ENCODE measurements at places on chromosomes 2 and 18.

DNA sequence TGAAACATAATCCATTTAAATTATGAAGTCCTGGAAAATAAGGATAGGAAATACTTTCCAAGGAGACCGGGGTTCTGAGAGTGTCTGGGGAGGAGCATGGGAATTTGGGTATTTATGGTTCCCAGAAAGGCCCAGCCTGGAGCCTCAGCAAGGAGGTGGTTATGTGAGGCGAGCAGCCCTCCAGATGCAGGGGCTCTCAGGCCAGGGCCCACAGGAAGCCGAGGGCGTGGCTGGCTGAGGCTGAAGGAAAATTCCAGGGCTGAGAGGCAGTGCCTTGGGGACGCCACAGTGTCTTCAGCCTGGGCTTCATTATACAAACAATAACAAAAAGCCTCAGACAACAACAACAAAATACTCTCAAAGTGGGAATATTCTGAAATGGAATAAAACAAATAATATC lies 86.9 kb upstream of the SERPINE2 start:
- no peak for DNase-seq

DNA sequence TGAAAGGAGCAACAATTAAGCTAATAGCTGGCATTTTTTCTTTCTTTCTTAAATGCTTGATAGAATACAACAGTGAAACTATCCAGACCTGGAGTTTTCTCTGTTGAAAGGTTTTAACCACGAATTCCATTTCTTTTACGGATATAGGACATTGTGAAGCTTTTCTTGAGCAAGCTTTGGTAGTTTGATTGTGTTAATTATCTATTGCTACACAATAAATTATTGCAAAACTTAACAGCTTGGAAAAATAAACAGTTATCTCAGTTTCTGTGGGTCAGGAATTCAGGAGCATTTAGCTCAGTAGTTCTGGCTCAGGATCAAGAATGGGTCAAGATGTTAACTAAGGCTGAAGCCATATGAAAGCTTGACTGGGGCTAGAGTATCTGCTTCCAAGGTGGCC lies 11.7 kb downstream of the PHOSPHO2 start:
- DNase-seq: no peak

DNA sequence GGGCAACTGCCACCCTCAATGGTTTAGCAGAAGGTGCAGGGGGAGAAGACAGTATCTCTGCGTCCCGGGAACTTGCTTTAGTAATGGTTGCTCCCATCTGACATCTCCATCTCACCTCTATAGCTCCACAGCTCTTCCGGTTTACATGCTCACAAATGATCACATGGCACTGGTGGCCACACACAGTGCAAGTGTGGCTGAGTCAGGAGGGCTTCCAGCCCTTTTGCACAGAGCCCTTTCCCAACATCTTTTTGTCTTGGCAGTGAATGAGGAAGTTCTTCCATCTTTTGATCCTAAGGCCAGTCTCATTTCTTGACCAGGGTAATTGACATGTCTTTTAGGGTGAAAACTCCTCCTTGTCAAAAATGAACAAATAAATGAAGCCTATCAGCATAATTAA lies 347.7 kb downstream of the LPIN1 start:
- no peak for DNase-seq

DNA sequence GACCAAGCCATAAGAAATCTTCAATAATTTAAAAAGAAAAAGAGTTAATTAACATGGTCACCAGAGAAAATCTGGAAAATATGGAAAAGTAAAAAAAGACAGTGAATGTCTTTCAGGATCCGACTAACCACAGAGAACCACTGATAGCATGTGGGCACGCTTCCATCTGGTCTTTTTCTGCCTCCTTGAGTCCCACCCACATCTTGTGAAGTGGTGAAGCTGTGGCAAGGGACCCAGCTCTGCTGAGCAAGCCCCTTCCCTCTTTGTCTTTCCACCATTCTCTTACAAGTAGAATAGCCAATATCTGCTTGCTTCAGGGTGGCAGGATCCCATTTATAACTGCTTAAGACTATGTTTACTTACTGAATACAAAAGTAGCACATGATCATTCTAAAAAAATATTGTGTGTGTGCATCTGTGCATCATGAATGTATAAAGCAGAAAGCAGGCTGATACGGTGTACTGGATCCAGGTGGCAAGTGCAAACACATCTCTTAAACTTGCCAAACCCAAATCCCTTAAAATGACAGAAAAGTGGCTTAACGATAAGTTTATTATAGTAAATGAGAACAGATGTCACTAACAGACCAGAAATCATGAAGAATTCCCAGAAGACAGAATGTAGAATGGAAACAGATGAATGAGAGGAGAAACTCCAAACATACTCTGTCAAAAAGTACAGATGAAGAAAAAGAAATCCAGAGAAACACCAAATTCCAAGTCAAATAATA lies 52.3 kb downstream of the FOXI3 start:
- no peak for DNase-seq

DNA sequence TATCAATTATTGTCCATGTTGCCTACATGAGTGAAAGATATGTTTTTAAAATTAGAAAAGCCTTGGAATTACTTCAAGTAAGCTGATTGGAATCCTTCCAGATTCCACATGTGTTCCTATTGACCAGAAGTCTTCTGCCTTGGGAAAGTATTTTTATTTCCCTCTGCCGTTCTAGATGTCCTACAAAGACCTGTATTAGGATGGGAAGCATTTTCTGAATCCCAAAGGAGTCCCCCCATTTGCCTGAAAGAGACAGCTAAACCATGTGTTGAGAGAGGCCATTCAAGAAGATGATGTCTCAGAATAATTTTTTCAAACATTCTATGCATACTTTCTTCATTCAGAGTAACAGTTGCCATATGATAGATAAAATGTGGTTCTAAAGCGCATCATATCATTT lies 19.0 kb upstream of the MYO1B start:
- DNase-seq: no peak

DNA sequence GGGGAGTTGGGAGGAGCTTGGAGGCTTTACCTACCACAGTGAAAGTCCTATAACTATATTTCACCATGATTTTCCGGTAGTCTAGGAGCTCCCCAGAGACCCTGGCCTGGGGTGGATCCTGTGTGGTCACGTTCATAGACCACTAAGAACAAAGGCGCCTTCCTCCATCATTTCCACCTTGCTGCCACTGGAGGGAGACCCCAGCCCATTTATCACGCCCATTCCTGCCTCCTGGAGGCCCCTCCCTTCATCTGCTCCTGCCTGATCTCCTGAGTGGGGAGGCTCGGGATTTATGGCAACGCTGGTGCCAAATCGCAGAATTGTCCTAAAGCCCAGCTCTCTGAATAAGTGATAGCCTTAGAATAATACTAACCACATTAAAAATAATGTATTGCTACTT lies 507.6 kb upstream of the SPHKAP start:
- no peak for DNase-seq

DNA sequence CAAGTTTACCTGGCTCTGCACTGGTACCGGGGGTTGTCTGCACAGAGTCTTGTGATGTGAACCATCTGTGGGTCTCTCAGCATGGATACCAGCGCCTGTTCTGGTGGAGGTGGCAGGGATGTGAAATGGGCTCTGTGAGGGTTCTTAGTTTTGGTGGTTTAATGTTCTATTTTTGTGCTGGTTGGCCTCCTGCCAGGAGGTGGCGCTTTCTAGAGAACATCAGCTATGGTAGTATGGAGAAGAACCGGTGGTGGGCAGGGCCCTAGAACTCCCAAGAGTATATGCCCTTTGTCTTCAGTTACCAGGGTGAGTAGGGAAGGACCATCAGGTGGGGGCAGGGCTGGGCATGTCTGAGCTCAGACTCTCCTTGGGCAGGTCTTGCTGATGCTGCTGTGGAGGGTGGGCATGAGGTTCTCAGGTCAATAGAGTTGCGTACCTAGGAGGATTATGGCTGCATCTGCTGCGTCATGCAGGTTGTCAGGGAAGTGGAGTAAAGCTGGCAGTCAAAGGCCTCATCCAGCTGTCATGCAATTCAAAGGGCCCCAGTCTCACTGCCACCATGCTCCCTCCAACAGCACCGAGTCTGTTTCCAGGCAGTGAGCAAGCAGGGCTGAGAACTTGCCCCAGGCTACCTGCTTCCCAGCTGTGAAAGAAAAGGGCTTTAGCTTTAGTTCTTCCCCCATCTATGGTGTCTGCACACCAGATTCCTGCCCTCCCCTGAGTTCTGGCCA lies 278.0 kb downstream of the METTL4 start:
- no peak for DNase-seq

DNA sequence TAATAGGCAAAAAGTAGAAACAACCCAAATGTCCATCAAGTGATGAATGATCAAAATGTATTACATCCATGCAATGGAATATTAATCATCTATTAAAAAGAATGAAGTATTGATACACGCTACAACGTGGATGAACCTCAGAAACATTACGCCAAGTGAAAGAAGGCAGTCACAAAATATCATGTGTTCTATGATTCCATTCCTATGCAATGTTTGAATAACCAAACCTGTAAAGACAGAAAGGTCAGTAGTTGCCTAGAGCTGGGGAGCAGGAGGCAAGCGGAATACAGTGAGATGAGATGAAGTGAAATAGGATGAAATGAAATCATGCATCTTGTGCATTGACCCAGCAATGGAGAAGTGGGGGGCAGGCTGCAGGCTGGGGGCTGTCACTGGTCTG lies 17.9 kb upstream of the COL6A3 start:
- no peak for DNase-seq

DNA sequence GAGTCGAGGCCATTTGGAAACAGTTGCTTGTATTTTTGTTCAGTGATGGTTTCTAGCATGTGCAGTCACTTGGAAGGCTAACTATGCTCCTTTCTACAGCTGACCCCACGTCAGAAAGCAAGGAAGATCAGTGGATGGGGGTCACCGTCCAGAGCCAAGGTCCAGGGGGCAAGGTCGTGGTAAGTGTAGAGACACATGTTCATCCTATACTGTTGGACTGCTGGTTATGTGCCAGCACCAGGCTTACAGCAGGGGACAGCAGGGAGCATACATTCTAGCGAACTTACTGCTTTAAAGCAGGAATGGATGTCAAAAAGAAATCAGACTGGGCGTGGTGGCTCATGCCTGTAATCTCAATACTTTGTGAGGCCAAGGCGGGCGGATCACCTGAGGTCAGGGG lies 40.0 kb downstream of the ITGA6 start:
- DNase-seq: no peak

DNA sequence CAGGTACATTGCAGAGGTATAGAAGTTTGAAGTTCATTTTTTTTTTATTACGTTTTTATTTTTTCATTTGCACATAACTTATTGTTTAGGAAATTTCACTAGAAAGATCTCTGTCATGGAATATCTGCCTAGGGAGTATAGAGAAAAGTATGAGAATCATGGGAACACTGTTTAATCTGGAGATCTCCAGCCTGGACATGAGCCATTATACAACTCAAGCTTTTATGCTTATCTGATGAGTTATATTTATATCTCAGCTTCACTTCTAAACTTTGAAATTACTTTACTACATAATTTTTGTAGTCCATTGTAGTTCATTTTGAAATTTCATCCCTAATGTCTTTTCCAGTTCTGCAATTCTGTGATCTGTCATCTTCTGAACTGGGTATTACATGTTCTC lies 515.6 kb downstream of the ERBB4 start:
- DNase-seq: no peak

GRCh38 chr2:172496160-172496608 lies 59.7 kb upstream of the PDK1 start:
- DNase-seq: no peak

- no peak for DNase-seq
Observed at GRCh38 chr2:117536139-117536538, 278.4 kb upstream of the DDX18 start.

- no peak for DNase-seq
Observed at GRCh38 chr18:44637210-44638033, 43.3 kb upstream of the SETBP1 start.

DNA sequence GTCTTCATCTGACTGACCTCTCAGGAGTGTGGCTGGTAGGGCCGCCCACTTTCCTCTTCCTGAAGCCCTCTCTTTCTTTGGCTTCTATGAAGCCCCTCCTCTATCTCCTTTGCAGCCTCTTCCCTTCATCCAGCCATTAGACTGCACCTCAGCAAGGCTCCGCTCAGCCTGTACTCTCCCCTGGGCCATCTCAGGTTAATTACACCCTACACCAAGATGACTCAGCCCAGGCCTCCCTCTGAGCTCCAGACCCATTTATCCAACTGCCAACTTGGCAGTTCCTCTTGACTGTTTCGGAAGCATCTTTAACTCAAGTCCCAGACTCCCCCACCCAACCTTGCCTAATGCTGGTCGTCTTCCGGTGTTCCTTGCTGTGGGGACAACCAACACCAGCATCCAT lies 5.8 kb upstream of the WNT6 start:
- DNase-seq: no peak

DNA sequence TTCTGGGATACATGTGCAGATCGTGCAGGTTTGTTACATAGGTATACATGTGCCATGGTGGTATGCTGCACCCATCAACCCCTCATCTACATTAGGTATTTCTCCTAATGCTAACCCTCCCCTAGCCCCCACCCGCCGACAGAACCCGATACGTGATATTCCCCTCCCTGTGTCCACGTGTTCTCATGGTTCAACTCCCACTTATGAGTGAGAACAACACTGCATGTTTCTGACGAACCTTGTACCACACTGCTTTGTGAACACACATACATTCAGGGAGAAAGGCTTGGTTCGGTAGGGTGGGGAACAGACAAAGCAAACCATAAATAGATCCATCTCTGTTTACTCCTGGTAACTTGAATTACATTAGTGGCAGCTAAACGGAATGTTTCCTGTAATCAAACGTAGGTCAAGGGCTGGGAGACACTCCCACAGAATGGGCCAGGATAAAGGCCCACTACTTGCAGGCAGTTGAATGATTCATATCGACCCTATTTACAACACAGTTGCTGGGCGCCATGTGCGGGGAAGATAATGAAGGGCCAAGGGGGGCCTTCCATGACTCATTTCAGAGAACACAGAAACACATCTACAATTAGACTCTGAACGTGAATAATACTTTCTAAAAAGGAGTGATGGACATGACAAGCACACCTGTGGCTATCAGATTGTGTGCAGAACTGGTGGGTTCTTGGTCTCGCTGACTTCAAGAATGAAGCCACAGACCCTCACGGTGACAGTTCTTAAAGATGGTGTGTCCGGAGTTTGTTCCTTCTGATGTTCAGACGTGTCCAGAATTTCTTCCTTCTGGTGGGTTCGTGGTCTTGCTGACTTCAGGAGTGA lies 56.8 kb upstream of the KIDINS220 start:
- no peak for DNase-seq

- DNase-seq: no peak
Observed at GRCh38 chr2:46836295-46837111, 79.1 kb downstream of the MCFD2 start.

- DNase-seq: no peak
Observed at GRCh38 chr18:10322435-10322834, 132.0 kb upstream of the APCDD1 start.

GRCh38 chr2:140551287-140551686 lies 1579.5 kb downstream of the LRP1B start:
- no peak for DNase-seq

- DNase-seq: no peak
Observed at GRCh38 chr2:108315444-108315934, 26.8 kb downstream of the SULT1C2 start.
